GM13977 (cell line): ENCODE measurements at places on chromosomes 7 and 10.

DNA sequence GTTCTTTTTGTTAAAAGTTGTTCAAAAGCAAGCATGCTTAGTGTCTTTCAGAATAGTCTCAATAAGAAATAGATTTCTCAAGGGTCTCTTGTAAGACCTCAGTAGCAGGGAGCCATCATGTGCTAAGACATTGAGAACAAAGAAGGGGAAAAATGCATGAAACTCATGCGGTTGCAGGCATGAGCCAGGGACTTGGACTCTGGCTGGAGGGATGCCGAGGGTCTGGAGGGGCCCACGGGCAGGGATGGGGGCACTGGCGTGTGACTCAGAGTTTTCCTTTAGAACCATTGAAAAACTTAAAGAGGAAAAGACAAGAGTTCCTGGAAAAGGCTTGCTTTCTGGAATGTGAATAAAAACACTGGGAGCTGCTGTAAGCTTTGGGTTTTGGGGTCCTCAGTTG, 253.3 kb downstream of the CCDC3 start:
- DNase-seq, result no peak

DNA sequence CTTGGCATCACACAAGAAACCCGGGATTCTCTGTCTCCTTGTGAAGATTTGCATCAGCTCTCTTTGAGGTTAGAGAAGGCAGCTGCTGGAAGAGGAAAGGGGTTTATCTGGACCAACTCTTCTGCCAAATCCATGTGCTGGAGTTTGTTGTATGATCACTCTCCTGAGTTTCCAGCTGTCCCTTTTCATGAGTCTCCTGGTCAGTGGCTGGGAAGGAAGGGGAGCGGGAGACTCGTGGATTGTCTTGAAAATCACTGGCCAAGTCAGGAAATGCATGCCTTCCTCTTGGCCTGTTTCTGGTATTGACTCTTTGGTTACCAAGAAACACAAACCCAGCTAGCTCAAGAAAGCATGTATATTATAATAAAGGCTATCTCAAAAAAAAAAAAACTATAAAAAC, 38.8 kb downstream of the TACR2 start:
- DNase-seq, result no peak

DNA sequence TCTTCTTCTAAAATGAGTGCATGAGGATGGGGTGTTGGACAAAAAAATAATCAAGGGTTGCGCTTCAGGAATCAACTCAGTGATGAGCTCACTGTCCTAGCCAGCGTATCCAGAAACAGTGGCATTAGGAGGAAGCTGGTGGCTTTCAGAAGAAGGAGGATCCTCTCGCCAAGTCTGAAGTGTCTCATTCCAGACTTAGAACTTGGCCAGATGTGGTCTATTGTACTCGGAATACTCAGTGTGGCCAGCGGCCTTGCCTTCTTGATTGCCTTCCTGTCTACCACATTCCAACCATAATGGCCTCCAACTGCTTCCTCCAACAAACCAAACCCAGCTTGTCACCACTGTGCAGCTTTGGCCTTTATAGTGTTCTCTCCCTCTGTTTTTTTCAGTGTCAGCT, 732.4 kb downstream of the KCNMA1 start:
- no peak for DNase-seq

DNA sequence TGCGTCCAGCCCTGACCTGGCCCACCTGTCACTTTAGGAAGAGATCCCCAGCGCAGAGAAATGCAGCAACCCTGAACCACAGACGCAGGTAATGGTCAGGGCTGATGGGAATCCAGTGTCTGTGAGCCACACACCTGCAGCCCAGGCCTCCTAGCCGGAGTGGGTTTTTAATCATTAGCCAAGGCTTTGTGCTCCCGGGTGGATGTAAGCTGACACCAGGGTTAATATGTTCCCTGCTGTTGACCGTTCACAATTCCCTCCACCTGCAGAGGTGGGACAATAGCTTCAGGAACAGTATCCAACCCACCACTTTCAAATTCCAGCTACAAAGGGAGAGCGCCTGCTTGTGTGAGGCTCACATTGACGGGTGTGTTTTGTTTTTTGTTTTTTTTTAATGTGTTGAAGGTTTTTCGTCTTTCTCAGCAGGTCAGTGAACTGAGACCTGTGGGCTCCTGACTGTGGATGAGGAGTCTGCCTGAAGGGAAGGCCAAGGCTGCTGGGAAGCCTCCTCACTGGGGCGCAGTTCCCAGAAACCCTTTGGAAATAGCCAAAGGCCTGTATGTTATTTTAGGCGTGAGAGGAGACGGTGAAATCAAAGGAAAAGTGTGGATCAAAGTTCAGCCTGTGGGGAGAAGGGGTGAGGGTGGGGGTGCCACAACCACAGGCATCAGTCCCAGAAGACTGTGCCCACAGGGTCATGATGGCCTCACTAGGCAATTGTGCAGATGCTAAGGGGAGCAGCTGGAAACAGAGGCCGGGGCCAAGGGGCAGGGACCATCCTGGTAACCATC, 111.1 kb downstream of the TNS3 start:
- DNase-seq, result no peak

DNA sequence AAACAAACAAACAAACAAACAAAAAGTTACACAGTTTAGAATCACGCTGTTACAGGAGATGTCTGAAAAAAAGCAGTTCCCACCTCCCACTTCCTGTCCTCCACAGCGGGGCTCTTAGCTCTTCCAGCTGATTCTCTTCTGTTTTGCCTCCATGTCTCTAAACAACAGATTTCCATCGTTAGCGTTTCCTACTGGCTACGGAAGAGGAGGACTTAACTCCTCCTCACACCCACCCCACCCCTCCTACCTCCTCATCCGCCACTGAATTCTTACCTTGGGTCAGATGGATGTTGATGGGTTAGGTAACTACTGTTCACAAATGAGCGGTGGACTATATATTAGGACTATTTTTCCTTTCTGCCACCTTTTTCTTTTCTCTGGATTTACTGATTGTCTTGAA, 36.8 kb upstream of the NUB1 start:
- no peak for DNase-seq

DNA sequence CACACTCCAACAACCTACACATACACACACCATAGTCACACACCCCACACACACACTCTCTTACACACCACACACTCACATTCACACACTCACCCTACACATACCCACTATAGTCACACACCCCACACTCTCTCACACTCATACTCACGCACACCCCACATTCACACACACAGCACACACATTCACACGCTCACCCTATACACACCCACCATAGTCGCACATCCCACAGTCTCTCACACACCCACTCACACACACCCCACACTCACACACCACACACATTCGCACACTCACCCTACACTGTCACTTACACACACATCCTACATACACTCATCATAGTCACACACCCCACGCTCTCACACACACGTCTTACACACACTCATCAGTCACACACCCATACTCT, 85.6 kb downstream of the HECW1 start:
- no peak for DNase-seq

DNA sequence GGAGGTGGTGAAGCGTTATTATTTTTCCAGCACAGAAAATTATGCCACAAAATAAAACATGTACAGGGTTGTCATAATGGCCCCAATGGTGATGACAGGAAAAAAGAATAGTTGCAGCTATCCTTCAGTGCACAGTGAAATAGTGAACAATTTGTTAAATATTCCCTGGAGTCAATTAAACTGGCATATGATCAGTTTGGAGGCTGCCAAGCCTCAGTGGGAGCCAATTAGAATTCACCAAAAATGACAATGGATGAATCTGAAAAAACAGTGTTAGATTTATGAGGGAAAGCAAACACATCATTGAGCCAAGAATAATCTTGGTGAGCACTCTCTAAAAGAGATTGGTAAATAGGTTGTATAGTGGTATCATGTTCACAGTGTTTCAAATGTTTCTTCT, 146.3 kb downstream of the OTUD1 start:
- DNase-seq, result no peak
